ENCODE measurements at places on chromosomes 11 and 22.
A peak's percentile ranks its signal among the peaks of the same experiment; 100 is the strongest.

DNA sequence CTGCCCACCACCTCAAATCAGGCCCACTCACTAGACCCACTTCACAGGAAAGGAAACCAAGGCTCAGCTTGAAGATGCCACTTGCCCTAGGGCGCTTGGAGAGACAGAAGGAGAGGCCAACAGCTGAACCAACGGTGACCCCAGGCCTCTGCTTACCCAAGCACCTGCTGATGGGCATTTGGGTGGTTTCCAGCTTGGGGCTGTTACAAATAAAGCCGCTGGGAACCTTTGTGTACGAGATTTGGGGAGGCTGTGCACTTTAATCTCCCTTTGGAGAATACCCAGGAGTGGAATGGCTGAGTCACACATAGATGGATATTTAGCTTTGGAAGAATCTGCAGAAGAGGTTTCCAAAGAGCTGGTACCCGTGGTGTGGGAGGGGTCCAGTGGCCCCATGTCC lies 50.9 kb upstream of the LINC01488 start:
- no peak for DNase-seq

- no peak for DNase-seq
These were observed 2.9 kb downstream of the FAM118B start for GRCh38 chr11:126214441-126214840.

- DNase-seq: no peak
These were observed 400.0 kb downstream of the LARGE1 start for GRCh38 chr22:33519974-33520903.

DNA sequence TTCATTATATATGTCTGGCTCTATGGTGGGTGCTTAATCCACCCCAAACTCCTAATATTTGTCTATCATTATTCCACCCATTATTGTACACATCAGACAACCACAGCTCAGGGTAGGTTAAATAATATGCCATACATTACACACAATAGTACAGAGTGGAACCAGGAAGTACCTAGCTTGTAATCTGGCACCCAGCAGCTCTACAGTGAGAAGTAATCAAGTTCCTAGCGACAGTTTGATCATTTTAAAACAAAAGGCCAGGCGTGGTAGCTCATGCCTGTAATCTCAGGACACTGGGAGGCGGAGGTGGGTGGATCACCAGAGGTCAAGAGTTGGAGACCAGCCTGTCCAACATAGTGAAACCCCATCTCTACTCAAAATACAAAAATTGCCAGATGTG lies 141.0 kb downstream of the LARGE1 start:
- DNase-seq: no peak

- no peak for DNase-seq
These were observed 102.7 kb upstream of the ARHGAP42 start for GRCh38 chr11:100584201-100584985.

- peak; percentile 60 for DNase-seq
These were observed 75.0 kb downstream of the JRKL start for GRCh38 chr11:96464700-96465307.

DNA sequence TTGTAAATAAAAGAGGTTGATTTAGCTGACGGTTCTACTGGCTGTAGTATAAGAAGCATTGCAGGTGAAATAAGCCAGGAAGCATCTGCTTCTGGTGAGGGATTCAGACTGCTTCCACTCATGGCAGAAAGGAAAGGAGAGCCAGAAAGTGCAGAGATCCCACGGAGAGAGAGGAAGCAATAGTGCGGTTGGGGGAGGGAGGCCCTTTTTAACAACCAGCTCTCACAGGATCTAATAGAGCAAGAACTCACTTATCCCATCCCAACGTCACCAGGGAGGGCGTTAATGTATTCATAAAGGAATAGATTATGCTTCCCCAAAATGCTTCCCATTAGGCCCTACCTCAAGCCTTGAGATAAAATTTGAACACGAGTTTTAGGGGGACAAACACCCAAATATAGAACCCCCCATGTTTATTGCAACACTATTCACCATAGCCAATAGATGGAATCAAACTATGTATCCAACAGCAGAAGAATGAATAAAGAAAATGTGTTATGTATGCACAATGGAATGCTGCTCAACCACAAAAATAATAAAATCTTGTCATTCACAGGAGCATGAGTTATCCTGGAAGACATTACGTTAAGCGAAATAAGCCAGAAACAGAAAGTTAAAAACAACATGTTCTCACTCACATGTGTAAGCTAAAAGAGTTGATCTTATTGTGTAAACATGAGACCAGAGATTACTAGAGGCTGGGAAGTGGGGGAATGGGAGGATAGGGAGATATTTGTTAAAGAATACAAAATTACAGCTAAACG lies 908.3 kb upstream of the ANO3 start:
- peak; percentile 67 for DNase-seq

GRCh38 chr11:13965337-13965736 lies 2.8 kb downstream of the SPON1 start:
- DNase-seq: no peak

GRCh38 chr11:120086651-120087050 lies 51.3 kb downstream of the TRIM29 start:
- no peak for DNase-seq

GRCh38 chr22:20885557-20886323 lies 26.9 kb downstream of the SNAP29 start:
- peak; percentile 49 for DNase-seq

DNA sequence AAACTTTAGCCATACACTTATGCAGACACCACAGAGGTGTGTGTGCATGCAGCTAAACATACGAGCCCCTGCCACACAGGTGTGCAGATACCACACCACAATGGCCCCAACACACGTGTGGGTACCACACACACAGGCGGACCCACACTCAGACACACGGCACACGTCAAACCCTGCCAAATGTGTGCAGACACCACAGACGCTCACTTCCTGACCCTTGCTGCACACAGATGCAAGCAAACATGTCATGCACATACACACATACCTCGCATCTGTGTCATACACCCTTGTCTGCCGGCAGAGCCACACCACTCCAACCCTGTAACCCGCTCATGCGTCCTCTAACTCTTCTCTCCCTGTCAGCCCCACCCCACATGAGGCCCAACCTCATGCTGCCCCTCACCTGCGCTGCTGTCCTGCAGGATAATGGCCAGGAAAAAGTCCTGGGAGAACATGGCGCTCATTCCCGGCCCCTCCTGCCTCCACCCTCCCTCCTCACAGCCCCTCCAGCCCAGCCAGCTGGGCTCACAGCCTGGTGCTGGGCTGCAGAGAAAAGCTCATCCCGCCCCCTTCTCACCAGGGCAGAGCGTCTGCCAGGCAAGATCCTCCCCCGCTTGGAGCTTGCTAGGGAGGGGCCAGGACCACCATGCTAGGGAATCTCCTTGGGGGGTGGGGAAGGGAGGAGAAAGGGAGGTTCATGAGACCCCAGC lies 14.2 kb downstream of the SMPD1 start:
- no peak for DNase-seq

DNA sequence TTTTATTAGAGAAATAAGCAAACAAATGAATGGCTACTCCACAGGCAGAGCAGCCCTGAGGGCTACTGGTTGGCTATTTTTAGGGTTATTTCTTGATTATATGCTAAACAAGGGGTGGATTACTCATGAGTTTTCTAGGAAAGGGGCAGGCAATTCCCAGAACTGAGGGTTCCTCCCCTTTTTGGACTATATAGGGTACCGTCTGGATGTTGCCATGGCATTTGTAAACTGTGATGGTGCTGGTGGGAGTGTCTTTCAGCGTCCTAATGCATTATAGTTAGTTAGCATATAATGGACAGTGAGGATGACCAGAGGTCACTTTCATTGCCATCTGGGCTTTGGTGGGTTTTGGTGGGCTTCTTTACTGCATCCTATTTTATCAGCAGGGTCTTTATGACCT lies 19.2 kb downstream of the SLC22A6 start:
- no peak for DNase-seq

DNA sequence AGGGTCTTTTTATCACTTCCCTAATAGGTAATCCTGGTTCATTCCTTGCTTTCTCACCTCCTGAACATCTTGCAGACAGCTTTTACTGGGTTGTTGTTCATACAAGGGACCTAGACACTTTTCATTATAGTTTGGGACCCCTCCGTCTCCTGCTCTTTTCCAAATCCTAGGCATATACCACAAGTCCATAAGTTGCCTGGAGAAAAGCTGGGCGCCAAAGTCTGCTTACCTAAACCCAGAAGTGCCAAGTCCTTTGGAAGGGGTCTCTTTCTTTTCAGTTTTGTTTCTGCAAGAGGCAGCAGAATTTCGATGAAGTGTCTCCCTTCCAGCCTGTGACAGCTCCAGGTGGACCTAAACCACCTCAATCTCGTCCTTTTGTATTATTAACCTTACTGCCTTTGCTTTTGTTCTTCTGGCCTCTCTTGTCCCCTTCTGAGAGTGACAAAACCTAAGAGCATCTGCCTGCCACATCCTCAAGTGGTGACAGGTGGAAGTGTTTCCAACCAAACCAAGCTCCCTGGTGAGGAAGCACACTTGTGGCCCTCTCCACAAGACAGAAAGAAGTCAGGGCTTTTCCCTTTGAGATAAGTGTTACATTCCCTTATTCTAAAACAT lies 19.5 kb upstream of the P2RY6 start:
- no peak for DNase-seq

- DNase-seq: no peak
These were observed 34.5 kb upstream of the TH start for GRCh38 chr11:2205981-2206690.

DNA sequence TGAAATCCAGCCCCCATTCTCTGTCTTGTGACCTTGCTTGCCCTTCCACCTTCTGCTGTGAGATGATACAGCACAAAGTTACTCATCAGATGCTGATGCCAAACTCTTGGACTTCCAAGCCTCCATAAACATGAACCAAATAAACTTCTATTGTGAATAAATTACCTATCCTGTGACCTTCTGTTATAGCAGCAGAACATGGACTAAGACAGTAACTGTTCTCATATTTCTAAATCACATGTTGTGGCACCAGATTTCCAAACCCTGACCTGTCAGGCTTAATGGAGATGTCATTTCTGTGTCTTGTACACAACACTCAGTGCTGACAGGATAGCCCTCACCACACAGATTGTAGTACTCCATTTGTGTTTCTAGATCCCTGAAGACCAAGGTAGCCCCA lies 6.0 kb downstream of the SLC22A25 start:
- DNase-seq: no peak

DNA sequence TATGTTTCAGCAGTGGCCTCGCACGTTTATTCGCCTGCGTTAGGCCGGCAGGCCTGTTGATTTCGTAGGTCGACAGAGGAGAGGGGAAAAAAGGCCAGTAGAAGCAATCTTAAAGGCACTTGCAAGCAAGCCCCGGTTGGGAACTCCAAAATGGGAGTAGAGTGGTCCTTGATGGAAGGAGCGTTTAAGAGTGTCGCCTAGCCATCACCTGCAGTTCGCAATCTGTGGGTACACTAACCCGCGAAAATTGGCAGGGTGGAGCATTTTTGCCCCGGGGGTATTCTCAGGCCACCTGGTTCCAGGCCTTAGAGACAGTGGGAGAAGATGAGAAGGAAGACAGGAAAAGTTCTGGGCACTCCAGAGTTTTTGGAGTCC lies 1.1 kb downstream of the EWSR1 start:
- no peak for DNase-seq

DNA sequence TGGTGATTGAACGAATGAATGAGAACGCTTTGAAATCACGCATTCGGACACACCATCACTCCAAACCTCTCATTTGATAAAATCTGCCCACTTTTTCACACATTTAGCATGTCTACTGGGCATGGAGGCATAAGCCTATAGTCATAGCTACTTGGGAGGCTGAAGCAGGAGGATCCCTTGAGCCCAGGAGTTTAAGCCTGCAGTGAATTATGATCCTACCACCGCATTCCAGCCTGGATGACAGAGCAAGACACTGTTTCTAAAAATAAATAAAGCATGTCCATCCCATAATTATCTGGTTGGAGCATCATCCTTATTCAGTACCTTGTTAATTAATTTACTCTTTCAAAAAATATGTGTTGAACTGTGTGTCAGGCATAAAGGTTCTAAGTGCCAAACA lies 3.3 kb upstream of the PICALM start:
- DNase-seq: no peak

DNA sequence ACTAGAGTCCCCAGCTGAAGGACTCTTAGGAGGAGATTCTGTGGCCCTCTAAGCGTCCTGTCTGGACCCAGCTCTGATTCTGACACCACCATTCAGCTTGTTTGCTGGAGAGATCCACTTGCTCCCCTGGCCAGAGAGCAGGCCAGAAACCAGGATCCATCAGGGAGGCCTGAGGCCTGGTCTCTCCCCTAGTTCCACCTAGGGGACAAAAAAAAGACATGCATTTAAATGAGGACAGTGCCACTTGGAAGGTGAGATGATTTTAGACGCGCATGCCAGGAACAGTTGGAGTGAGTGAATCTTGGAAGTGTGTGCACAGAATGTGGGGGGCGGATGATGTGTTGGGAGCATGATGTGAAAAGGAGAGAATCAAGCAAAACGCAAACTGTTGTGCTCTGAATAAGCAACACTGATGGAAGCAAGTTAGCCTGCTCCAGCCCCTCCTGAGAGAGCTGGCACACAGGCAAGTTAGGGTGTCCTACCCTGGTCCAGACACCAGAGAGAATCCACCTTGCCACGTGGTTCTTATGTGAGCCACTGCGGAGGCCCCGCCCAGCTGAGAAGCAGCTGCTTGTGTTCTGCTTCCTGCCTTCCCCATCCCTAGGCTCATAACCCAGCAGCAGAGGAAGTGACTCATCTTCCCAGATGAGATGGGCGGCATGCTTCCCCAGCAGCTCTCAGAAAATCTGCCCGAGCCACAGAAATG lies 8.0 kb upstream of the SLCO2B1 start:
- DNase-seq: peak; percentile 73

GRCh38 chr11:122625976-122626665 lies 29.4 kb upstream of the UBASH3B start:
- no peak for DNase-seq

GRCh38 chr11:67345247-67345919 lies 8.0 kb downstream of the POLD4 start:
- no peak for DNase-seq

GRCh38 chr11:5701055-5701577 lies 11.5 kb downstream of the TRIM22 start:
- no peak for DNase-seq

DNA sequence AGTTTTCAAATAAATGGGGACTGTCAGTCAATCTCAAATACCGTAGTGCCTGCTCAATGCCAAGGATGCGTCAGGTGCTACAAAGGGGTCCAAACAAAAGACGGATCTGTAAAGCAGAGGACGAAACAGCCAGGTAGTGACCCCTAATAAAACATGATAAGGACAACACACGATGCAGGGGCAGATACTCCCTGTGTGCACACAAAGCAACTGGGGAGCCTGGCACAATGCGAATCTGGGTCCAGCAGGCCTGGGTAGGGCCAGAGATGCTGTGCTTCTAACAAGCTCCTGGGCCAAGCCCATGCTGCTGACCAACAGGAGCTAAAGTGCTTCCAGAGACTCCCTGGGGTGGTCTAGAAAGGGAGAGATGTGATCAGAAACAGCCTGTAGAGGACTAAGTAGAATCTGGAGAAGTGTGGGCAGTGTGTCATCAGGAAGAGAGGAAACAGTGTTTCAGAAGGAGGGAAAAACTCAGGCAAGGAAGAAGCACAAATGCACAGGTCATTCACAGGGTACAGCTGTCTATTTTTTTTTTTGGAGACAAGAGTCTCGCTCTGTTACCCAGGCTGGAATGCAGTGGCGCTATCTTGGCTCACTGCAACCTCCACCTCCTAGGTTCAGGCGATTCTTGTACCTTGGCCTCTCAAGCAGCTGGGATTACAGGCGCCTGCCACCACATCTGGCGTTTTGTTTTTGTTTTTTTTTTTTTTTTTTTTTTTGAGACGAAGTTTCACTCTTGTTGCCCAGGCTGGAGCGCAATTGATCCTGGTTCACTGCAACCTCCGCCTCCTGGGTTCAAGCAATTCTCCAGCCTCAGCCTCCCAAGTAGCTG lies 74.5 kb downstream of the MICAL3 start:
- no peak for DNase-seq
